ENCODE measurements at places on chromosomes 1 and 21.

DNA sequence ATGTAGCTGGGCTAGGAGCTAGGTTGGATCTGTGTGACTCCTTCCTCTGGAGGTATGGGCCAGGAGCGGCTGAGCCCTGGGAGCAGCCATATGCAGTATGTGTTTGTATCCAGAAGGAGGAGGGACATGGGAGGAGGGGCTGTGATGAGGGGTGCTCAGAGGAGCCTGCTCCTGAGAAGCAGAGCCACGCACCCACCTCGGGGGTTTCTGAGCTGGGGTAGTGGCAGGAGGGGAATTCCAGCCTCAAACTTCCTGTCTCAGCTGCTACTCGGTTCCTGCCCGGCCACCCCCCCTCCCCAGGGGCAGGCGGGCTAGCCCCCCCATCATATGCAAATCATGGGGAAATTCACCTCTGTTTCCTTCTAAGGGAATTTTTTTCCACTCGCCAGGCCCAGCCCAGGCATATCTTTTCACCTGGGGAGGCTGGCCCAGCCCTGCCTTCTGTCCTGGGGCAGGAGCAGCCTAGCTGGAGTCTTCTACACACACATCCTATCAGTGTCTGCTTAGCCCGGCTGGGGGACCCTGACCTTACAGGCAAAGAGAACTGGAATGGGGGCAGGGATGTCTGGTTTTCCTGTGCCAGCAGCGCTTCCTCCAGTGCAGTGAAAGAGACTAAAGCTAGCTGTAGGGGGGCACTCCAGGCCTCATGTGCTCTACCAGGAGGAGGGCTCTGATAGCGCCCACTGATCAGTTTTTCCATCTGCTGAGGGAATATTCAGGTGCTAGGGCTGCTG, 3.0 kb downstream of the ZC3H12A start:
- DNase-seq = peak; percentile 53

DNA sequence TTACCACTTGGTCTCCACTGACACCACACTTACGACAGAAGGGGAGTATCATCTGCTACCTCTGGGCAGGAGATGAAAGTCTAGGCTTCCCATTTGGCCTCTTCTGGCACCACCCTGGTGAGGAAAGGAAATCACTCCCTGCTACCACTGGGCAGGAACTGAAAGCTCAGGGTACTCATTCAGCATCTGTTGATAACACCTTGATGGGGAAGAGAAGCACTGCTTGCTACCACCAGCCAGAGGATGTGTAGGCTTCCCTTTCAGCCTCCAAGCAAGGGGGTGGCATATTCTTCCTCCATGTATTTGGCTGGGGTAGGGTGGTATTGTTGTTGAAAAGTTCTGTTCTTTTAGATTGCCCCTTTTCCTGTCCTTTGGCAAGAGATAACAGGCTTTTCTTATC, 115.0 kb downstream of the ACBD6 start:
- DNase-seq = no peak

DNA sequence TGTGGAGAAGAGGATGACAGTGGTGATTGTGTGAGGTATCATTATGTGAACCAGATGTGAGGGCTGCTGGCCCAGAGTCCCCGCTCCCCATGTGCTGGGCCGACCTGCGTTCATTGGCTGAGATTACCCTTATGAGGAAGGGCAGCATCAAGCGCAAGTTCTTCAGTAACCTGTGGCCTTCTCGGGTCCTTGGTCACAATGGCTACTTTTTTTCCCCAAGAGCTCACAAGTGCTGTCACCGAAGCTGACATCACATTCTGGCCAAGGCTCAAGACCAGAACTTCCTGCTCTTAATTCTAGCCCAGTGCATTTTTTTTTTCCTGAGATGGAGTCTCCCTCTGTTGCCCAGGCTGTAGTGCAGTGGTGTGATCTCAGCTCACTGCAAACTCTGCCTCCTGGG, 262.9 kb downstream of the RHOU start:
- DNase-seq = no peak

DNA sequence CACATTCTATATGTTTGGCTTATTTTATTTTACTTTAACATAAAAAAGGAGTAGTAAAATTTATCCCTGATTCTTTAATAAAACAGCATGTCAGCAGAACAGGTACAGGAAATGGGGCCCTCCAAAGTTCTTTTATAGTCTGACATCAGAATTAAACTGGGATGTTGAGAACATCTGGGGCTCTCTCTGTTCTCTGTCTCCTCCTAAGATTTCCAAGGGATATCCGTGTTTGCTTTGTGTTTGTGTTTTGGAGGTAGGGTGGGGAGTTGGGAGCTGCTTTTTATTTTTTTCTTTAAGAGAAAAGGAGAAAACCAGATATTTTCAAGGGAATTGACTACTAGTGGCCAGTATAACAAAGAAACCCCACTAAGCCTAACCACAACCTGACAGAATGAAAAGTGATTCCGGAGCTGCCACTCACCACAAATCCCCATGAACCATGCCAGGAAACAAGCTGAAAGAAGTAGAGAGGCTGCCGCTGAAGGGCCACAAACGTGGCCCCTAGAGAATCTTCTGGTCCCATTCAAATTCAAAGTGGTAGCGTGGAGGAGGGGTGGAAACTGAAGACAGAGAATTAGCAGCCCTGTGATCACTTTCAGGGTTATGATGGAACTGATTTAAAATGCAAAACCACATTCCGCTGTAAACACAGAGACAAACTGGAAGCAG, 369.6 kb upstream of the ADGRL2 start:
- DNase-seq = no peak

DNA sequence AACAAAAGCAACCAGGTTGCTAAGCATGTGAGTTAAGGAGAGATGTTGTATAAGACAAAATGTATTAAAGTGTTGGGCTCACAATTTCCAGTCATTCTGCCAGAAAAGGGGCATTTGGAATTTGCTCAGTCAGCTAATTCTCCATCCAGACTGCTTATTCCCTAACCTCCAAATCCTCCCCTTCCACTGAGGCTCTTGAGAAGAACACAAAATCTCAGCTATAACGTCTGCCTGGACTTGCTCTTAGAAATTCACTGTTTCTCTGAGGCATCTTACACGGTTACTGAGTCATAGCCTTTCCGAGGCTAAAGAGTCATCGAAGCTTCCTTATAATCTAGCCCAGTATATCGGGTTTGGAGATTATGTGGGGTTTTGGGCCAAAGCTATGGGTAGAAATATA, 548.2 kb upstream of the ADGRL4 start:
- no peak for DNase-seq

DNA sequence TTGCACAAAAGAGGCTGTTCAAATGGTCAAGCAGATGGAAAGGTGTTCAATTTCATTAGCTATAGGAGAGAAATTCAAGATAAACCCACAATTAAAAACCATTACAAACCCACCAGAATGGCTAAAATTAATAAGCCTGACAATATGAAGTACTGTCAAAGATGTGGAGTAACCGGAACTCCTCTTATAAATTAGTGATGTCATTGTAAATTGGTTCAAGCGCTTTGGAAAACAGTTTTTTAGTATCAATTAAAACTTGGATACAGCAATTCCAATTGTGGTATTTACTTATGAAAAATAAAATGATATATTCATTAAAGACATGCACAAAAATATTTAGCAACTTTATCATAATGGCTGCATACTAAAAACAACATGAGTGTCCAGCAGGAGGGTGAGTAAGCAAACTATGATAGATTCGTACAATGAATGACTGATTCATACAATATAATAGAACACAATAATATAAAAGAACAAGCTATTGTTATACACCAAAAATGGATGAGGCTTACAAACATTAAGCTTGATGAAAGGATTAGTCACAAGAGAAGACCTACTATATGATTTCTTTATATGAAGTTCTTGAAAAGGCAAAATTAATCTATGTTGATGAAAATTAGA, 38.4 kb upstream of the FGGY start:
- DNase-seq = no peak

GRCh38 chr1:61290525-61290924, 208.2 kb downstream of the NFIA start:
- DNase-seq = no peak

- DNase-seq = no peak
Observed at GRCh38 chr1:53049574-53049967, 12.4 kb upstream of the PODN start.

- no peak for DNase-seq
Observed at GRCh38 chr1:203182387-203182953, 4.0 kb downstream of the CHI3L1 start.

DNA sequence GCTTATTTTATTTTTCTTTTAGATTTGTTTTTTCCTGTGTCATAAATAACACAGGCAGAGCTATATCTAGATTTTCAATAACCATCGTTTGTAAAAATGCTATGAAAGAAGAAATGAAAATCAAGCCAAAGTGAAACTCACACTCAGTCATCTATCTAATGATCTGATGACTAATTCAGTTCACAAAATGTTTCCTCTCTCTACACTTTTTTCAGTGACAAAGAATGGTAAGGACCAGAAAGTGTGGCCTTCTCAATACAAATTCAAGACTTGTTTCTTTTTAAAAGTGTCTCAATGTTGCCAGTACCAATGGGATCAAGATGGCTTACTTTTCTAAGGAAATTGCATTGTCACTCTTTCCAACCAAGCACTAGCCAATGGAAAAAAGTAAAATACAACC, 282.8 kb upstream of the PKN2 start:
- DNase-seq = no peak

- no peak for DNase-seq
Observed at GRCh38 chr1:116847688-116848531, 61.8 kb upstream of the PTGFRN start.

- no peak for DNase-seq
Observed at GRCh38 chr1:235940285-235940684, 73.6 kb upstream of the LYST start.

DNA sequence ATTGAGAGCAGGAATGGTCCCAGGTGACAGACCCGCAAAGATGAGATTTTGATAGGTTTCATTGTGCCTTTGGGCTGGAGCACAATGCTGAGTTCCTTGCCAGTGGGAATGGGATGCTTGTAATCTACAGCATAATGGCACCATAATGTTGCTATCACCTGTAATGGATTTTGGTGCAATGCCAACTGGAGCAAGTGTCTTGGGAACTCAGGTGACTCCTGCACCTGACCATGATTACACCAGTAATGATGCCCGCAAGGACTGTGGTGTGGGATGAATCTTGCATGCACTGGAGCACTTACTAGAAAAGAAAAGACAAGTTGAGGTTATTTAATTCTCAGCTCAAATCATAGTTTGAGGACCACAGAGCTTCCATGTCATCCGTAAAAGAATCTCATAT, 96.7 kb downstream of the PTPRU start:
- no peak for DNase-seq

DNA sequence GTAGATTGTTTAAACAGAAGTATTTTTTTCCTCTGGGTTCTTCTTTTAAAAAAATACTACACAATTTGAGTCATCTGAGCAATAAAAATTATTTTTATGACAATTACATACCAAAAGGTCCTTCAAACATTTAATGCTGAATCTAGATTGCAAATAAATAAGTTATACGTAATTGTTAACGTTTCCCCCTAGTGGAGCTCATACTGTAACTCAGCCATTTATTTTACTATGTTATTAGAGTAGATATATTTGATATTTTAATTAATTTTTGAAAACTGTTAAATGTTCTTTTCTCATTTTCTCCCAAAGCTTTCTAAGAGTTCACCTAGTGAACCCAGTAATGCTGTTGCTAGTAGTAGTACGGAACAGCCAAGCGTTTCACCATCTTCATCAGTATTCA, 33.5 kb downstream of the ZMYM1 start:
- DNase-seq = no peak

DNA sequence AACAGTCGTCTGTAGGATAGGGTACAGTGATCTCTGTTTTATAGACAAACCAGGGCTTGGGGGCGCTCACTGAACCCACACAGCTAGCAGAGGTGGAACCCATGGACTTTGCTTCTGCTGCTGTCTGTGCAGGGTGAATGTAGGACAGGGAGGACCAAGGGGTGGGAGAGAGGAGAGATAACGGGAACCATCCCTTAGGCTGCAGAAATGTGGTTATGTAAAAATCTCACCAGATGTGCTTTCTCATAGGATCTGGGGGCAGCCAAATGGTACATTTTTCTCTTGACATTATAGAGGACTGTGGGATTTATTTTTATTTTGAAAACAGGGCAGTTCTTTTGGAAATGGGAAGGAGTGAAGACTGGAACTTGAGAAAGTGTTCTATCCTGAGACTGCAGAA, 8.7 kb downstream of the NFASC start:
- DNase-seq = no peak

- no peak for DNase-seq
Observed at GRCh38 chr1:231903586-231904081, 277.0 kb downstream of the DISC1 start.

GRCh38 chr1:221963742-221964141, 221.9 kb upstream of the DUSP10 start:
- DNase-seq = no peak

GRCh38 chr1:222880587-222880986, 65.7 kb downstream of the DISP1 start:
- DNase-seq = no peak

- no peak for DNase-seq
Observed at GRCh38 chr1:87236585-87236984, 92.1 kb upstream of the LMO4 start.

GRCh38 chr1:12179111-12179519, 12.3 kb downstream of the TNFRSF1B start:
- DNase-seq = peak; percentile 78

- DNase-seq = no peak
Observed at GRCh38 chr1:84722794-84723193, 32.5 kb upstream of the SSX2IP start.

DNA sequence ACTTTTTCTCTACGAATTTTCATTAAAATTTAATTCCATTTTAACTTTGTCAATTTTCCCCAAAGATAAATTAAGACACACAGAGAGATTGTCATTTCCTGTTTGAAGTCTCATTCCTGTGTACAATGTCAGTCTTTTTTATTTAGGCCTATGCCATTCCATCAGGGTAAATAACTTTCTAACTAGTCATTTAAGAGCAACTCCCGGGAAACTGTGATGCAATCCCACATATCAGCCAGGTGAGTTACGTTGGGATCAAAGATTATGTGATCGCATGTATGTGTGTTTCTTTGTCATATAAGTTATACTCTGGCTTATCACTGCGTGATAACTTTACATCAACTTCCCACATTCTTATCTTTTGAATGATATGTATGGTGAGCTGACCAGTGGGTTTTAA, 86.1 kb upstream of the S1PR1 start:
- DNase-seq = no peak

DNA sequence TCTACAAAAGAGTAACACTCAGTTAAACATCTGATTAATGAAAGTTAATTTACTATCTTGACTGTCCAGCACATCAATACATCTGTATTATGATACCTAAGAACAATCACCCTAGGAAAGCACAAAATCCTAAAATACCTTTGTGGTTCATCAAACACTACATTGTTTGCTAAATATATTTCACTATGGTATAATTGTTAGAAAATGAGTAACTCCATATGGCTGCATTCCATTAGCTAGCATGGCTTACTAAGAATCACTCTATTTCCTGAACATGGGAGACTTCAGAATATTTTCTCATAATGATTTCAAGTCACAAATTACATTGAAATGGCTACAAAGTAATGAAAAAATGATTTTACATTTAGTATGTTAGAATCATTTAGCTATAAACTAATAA, 12.5 kb downstream of the TRMT1L start:
- DNase-seq = no peak
